Stimulated activated CD4-positive, alpha-beta T cell treated with anti-CD3 and anti-CD28 coated beads, Interleukin-2, amount 100 ng/mL, for 24 hours (primary cell): ENCODE measurements at places on chromosomes 7 and 10.

- no peak for DNase-seq
These were observed 348.9 kb upstream of the NPSR1 start for GRCh38 chr7:34309116-34309515.

DNA sequence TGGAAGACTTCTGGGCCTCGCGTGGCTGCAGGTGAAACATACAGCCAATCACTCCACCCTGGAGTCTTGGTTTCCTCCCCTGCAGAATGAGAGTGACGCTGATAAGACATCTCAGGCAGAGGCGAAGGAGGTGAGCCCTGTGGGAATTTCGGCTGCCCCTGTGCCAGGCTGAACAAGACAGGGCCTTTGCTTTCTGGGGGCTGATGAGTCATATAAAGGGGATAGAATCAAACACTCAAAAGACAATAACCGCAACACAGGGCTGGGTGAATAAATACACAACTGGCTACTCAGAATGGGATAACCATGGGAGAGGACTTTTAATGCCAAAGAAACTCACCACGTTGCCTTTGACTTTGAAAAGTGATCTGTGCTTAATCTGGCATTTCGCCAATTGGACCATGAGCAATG, 143.8 kb downstream of the KCNMA1 start:
- no peak for DNase-seq

DNA sequence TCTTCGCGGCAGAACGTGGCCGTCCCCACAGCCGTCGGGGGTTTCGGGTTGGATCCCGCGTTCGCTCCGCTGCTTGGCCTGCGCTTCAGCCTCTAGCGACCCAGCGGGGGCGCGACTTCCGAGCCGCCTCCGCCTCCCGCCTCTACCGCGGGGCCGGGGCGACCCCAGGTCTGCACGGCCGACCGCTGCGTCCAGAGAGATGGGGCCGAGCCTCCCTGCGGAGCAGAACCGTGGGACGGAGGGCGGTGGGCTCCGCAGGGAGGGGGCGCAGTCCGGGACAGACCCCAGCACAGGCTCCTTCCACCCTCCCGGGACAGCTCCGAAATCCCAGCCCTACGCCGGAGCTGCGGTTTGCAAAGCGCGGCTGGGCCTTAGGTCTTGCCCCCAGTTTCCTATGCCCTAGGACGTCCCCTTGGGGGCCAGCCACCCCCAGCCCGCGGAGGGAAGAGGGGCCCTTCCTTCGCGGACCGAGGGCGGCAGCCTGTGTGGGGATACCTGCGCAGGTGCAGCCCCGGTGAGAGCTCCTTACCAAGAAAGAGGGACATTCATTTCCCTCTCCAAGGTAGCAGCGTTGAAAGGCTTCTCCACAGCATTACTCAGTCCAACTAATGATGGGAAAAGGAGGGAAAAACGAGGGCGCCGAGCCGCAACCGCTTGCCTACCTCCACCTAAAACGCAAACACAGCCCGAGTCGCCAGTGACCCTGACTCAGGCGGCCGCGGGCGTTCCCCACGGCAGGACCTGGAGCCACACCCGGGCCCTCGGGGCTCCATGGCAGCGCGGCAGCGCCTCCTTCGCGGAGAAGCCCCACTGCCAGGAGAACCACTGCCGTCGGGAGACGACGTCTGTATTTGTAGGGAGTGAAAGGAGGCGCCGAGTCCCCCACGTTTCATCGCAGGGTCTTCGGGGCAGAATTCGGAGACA, 115.7 kb downstream of the BMS1 start:
- no peak for DNase-seq

DNA sequence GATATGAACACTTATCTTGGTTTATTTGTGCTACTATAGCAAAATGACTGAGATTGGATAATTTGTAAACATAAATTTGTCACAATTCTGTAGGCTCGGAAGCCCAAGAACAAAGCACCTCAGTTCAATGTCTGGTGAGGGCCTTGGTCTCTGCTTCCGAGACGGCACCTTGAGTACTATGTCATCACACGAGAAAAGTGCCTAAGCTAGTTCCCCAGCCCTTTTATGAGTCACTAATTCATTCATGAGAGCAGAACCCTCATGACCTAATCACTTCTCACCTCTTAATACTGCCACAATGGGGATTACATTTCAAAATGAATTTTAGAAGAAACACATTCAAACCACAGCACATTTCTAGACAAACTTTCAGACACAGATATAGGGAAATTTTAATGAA, 52.0 kb upstream of the PRSS1 start:
- DNase-seq = no peak

- no peak for DNase-seq
These were observed 35.9 kb downstream of the APBB1IP start for GRCh38 chr10:26474026-26474425.

DNA sequence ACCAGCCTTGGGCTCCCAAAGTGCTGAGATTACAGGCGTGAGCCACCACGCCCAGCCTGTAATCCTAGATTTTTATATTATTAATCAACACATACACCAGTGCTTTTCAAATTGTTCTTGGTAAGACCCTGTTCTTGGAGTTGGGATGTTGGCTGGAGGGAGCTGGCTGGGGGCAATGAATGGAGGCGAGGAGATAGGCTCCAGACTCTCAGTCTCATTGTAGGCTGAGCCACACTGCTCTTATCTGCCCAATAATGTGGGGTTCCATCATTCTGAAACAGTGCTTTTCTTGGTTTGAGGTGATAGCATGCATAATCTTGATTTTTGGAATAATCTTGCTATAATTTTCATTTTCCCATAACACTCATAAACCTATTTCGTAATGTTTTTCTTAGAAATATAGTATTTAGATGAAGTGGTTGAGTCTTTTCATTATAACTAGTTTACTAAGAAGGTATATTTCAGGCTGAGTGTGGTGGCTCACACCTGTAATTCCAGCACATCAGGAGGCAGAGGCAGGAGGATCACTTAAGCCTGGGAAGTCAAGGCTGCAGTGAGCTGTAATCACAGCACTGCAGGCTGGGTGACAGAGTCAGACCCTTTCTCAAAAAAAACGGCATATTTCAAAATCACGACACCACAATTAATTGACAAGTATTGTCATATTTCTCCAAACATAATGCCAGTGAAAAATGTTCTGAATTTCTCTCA, 65.1 kb upstream of the LYZL2 start:
- DNase-seq = no peak

DNA sequence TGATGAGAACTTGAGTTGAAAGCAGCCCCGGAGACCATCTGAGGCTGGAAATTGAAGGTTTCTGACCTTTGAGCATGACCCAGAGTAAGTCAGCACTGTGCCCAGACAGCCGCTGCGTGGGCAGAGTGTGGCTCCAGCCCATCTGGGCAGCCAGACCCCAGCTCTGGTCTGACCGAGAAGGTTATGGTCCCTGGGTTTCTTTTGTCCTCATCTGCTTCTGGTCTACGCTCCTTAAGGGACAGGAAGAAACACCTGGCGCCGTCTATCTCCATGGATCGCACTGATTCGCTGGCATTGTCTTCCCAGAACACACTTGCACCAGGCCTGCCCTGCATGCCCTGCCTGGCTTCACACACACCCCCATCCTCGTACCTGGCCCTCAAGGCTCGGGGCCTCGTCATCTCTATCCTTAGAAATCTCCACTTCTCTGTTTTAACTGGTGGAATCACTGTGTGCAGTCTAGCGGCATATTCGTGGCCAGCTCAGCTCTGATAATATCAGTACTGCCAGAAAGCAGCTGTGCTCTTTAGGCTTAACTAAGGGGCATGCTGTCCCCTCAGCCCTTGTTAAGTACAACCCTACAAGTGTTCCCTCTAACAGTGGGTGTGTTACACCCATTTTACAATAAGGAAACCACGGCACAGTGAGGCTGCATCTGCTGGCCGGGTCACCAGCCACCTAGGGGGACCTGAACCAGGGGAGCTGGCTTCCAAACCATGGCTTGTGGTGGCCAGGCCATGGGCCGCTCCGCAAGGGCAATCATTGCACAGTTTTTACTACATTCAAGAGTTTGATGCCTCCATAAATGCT, 127.7 kb downstream of the ADCY1 start:
- no peak for DNase-seq

DNA sequence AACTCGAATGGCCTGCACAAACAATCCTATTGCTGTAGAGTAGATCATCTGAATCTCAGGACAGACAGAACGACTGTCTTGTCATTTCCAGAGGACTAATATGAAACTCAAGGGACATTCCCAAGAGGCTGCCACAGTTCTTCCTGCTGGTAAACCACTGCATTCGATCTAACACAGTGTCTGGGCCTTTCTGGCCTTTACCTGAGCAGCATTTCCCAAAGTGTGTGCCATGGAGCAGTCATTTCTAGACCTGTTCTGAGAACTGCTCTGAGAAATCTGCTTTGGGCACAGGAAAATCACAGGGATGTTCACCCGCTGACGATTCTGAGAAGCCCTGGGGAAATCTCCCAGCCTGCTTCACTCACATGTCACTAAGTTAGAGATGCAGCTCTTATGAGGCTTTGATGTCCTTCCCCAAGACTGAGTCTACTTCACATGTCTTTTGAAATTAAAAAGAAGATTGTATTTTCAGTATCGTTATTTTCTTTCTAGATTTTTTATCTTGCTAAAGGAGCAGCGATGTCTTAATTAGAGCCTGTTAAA, 18.4 kb downstream of the GPNMB start:
- no peak for DNase-seq

- no peak for DNase-seq
These were observed 514.4 kb downstream of the SUGCT start for GRCh38 chr7:40649247-40649646.

DNA sequence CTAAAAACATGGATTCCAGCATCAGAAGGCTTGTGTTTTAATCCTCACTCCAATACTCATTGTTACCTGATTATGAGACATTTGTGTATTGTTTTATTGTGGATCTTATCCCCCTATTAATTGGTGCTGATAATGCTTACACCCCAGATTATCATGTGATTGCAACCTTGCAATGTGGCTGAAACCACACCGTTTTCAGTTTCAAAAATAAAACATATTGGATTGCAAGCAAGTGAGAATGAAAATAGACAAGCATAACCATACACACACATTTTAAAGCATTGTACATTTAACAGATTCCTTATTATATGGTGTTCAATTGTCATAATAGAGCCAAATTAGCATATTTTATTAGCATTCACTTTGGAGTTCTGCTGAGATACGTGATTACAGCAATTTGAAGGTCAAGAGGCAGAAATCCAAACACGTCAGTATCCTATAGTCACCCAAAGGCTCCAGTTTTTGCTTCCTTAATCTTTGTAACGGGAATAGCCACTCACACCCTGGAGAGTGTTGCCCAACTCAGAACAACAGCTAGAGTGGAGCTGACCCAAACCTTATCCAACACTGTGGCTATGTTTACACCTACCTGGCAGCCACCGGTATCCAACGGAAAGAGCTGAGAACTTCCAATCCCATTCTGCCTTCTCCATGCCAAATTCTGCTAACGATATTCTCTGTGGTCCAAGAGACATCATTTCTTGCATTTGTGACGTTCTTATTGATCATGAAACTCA, 317.1 kb upstream of the KLF6 start:
- DNase-seq = no peak

DNA sequence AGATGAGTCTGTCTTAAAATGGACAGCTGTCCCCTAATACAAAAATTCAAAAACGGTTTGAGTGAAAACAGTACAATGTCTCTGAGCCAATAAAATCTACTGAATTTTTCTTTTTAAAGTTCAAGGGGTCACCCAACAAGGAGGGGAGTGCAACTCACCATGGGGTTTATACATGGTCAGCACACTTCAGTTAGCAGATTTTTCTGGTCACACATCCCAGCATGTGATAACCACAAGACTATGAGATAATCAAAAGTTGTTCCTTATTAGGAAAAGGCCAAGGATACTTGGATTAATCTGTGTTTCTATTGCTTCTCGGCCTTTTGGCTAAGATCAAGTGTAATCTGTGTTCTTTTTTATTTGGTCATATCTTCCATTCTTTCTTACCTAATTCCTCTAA, 31.6 kb downstream of the ABCB5 start:
- DNase-seq = no peak

GRCh38 chr7:1452205-1452604, 7.1 kb downstream of the MICALL2 start:
- DNase-seq = no peak

DNA sequence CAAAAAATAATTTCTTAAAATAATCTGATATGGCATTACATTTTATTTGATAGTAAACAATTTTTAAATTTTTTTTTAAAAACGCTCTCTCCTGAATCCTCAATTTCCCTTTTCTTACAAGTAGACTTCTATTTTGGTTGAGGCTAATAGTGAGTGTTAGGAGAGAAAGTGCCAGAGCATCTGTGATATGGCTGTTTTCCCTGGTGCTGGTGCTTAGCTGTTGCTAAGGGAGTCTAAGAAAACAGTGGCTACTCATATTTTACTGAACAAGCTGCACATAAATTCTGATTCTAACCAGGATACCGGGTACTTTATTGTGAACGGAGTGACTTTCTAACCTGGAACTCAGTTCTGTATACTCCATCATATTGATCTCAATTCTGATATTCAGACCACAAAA, 311.1 kb upstream of the KIAA1217 start:
- DNase-seq = no peak

DNA sequence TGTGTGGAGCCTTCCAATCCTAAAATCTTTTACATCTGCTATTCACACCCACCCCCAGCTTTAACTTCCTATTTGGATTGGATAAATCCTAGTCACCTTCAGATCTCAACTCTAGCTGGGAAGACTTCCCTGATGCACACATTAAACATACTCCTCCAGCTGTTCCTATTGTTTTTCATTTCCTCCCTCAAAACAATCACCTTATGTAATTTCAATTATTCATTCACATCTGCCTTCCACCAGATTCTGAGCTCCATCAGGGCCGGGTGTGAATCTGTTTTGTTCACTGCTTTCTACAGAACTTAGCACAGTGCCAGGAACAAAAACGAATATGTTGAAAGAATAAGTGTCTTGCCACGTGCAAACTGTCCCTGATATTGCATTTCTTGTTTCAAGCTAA, 497.4 kb downstream of the PLXDC2 start:
- DNase-seq = no peak

DNA sequence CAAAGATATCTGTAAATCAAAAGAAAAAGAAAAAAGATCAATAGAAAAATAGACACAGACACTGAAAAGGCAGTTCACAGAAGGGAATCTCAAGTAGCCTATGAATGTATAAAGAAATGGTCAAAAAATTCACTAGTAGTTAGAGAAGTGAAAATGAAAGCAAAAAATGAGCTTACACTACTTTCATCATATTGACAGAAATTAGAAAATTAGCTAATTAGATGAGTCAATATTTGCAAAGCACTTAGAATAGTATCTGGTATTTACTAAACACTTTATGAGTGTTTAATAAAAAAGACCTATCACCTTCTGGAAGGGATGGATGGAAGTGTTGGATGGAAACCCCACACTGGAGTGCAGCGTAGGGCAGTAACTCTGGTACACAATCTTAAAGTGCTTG, 1.7 kb upstream of the CFAP58 start:
- no peak for DNase-seq

GRCh38 chr10:103069453-103070331, 123.4 kb downstream of the NT5C2 start:
- peak; percentile 77 for DNase-seq

GRCh38 chr7:55063061-55063460, 44.2 kb downstream of the EGFR start:
- DNase-seq = no peak

DNA sequence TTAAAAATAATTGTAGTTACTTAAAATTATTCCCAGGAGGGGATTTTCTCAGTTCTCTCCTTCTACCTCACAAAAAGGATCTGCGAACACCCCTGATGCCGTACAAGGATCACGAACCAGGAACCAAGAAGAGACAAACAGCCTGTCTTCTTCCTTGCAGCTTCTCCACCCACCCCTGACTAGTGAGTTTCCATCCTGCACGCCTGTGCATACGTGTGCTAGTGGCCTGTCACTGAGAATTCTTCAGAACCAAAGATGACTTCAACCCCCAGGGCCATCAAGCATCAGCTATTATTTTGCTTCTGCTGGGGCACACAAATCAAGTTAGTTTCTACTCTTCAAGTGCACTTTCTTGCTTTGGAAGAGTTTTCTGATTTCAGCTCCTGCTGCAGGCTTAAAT, 175.5 kb upstream of the KLF6 start:
- no peak for DNase-seq
